ENCODE measurements at places on chromosomes 1 and 21.
A peak's percentile ranks its signal among the peaks of the same experiment; 100 is the strongest.

DNA sequence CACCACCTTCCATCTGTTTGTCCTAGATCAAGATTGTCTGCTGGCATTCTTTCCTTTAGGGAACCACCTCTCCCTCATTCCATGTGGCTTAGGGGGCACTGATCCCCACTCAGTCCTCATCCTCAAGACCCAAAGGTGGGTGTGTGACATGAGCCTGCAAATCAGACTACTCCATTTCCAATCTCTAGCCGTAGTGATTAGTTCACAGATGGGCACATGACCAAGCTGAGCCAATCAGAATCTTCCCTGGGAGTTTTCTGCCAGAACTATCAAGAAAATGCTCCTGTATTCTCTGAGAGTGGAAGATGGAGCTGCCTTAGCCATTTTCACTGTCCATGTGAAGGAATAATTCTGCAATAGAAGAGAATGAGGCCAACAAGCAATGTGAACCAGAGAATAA, 19.3 kb upstream of the PTPRF start:
- no peak for DNase-seq

- DNase-seq: no peak
Measured at GRCh38 chr1:40732756-40733301, 41.3 kb downstream of the NFYC start.

- DNase-seq: peak; percentile 23
Measured at GRCh38 chr1:10755970-10756521, 40.4 kb downstream of the CASZ1 start.

- no peak for DNase-seq
Measured at GRCh38 chr1:39901464-39901713, 328 bp downstream of the MYCL start.

DNA sequence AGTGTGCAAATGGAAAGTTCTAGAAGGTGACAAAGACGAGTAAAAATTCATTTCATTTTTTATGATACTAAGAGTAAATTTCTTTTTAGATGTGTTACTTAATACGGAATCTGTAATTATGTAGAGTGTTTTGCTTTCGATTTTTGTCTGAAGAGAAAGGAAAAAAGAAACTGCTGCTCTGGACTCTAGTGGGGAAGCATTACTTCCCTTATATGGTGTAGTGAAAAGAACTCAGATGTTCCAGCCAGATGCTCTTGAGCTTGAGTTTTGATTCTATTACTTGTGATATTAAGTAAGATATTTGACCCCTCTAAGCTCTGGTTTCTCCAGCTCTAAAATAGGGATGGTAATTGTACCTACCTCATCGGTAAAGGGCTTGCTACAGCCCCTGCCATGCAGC, 12.2 kb upstream of the GPR161 start:
- no peak for DNase-seq

DNA sequence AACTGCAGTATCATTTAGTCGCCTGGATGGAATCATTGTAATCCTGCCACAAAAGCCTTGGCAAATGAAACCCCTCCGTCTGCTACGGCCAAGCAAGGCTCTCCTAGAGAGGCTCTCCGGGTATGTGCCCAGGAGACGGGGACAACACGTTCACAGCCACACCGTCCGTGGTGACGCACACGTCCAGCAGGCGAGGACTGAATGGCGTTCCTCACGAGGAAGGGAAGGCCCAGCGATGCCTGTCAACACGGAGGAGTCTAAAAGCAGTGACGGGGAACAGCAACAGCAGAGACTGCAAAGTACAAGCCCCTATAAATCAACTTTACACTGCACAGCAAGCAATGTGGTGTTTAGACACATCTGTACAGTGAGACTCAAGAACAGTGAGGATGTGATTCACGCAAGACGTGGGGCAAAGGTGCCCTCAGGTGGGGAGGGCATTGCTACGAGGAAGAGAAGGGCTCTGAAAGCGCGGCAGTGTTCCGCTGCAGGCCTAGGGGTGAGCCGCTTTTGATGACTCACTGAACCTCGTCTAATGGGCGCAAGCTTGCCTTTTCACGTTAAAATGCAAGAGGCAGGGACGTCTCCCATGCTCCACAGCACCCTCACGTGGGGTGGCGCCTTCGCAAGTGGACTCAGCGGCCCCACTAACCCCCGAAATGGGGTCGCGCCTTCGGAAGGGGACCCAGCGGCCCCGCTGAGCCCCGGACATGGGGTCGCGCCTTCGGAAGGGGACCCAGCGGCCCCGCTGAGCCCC, 6.8 kb downstream of the WRAP73 start:
- DNase-seq: no peak

- DNase-seq: no peak
Measured at GRCh38 chr1:95216292-95216990, 17.6 kb upstream of the RWDD3 start.

GRCh38 chr1:67468066-67468718, 38.0 kb upstream of the SERBP1 start:
- DNase-seq: no peak

GRCh38 chr1:172167796-172168596, 252.5 kb upstream of the C1orf105 start:
- DNase-seq: no peak

DNA sequence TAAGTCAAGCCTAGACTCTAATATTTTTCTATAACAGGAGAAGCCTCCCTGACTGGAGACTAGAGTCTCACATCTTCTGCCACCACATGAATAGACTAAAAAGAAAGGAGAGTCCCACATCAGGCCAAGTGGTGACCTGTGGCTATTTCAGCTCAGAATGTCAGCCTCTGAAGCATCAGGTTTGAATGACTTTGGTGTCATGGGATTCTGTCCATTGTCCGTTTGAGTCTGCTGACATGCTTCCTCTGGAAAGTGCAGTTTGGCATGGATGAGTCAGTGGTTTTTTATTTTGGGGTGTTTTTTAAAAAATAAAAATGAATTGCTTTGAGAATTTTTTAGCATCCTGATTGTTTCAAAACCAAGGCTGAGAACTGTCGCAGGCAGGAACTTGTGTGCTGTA, 19.5 kb downstream of the DYRK3 start:
- DNase-seq: no peak

- no peak for DNase-seq
Measured at GRCh38 chr1:24984800-24985522, 54.9 kb upstream of the RUNX3 start.

- DNase-seq: no peak
Measured at GRCh38 chr1:203340112-203340790, 10.7 kb downstream of the FMOD start.

DNA sequence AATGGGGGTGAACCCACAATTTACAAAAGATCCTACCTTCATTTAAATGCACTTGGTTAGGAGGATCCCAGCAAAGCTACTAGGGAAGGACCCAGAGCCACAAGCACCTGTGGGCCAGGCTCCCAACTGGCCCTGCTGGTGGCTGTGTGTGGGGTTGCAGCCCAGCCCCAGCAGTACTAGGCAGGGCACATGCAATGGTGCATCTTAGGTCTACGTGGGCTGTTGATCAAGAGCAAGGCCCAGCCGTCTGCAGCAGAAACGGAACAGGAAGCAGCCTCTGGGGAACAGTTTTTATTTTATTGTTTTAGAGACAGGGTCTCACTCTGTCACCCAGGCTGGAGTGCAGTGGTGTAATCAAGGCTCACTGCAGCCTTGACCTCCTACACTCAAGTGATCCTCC, 134.1 kb upstream of the RAB4A start:
- DNase-seq: no peak

GRCh38 chr1:16612332-16613172, 812 bp downstream of the NBPF1 start:
- no peak for DNase-seq

DNA sequence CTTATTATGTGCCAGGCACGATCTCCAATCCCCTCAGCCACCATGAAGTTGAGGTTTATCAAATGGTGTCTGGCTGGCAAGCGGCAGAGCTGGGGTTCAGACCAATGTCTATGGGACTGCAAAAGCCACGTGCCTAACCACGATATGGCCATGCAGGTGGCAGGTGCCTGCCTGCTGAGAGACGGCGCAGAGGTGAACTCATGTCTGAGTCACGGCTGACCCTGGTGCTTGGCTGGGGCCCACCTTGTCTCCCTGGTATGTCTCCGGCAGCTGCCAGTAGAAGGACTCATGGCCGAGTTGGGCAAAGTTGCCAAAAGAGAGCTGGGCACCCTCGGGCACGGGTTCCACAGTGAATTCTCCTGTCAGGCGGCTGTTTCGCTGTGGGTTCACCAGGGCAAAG, 59.9 kb downstream of the LDLRAD2 start:
- DNase-seq: no peak

- no peak for DNase-seq
Measured at GRCh38 chr1:172220376-172220775, 200.1 kb upstream of the C1orf105 start.

DNA sequence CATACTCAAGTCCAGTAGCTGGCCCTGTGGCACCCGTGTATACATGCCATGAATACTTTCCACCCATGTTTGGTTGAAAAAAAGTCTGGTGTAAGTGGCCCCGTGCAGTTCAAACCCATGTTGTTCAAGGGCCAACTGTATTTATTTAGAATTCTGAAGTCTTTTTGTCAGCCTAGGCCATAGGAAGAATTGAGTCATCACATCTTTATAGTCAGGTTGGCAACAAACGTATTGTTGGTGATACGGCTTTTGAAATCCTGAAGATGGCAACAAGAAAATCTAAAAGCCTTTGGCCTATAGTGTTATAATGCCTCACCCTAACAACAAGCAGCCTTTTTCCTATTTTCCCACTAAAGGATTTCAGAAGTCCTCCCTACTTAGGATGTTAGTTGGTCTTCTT, 363.6 kb downstream of the PLPP3 start:
- no peak for DNase-seq

DNA sequence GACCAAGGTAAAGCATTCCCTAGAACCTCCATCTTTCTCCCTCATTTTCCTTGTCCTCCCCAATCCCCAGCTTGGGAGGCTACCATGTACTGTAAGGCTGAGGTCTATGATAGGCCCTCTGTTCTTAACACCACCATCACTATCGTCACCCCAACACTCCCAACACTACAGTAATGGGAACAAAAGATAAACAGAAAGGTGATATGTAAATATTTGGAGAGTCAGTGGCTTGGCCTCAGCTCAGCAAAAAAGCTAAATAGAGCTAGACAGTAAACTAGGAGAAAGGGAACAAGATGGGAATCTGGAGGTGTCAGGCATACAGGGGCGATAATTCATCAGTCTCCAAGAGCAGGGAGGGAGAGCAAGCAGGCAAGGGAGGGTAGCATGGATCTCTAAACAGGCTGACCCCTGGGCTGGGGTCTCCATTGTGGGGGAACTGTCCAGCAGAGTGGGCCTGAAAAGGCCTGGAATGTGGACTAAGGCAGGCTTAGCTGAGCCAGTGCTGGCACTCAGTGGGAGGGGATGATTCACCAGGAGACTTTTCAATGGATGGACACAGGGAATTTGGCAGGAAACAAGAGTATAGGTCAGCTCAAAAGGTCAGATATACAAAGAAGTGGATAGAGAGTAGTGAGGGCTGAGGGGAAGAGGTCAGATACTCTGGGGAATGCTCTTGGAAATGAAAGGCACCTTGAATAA, 6.7 kb downstream of the WNT2B start:
- no peak for DNase-seq

DNA sequence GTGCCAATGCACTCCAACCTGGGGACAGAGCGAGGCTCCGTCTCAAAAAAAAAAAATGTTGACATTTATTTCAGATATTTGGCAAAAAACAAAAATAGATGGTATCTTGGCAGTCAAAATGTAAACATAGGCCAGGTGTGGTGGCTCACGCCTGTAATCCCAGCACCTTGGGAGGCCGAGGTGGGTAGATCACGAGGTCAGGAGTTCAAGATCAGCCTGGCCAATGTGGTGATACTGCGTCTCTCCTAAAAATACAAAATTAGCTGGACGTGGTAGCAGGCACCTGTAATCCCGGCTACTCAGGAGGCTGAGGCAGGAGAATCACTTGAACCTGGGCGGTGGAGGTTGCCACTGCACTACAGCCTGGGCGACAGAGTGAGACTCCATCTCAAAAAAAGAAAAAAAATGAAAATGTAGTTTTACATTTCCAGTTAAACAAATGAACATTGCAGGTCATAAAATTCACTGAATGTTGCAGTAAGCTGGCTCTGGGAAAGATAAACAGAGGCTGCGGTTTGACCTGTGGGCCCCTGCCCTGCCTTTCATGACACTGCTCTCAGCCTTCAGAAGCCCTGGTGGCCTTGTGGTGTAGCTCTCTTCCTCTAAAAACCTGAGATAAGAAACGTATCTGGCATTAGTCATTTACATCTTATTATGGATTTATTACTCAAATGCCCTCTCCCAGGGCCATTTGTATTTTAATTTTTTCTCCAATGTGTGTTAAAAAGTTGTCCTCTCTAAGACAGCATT, 12.2 kb upstream of the SLC44A3 start:
- DNase-seq: no peak

- DNase-seq: no peak
Measured at GRCh38 chr1:43817304-43817939, 110.1 kb downstream of the ST3GAL3 start.

GRCh38 chr1:235023711-235024439, 104.8 kb downstream of the TOMM20 start:
- DNase-seq: no peak

DNA sequence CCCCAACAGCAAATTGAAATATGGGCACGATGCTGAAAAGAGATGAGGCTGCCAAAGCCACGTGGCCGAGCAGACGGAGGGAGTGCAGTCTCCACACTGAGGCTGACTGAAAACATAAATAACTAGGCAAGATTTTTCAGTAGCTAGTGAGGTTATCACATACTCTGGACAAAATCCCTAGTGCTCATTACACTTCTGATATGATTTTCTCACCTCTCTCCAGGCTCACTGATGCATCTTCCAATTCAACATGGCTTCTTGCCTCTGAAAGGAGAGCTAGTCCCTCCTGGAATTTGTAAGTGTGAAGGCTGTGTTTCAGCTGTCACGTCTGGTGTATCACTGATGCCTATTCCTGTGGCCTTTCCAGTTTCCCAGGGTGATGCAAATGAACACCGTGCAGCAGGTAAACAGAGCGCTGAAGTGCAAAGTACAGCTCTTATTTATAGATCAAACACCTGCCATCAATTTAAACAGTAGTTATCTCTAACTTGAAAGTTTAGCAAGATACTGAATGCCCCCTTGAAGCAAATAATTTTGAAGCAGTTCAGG, 656.1 kb downstream of the KIF26B start:
- no peak for DNase-seq

GRCh38 chr1:179728271-179728670, 14.8 kb upstream of the FAM163A start:
- no peak for DNase-seq

- no peak for DNase-seq
Measured at GRCh38 chr1:246659594-246660140, 64.5 kb upstream of the SCCPDH start.

GRCh38 chr1:242205622-242206489, 207.0 kb upstream of the MAP1LC3C start:
- DNase-seq: no peak

- DNase-seq: no peak
Measured at GRCh38 chr21:44463724-44464123, 8.4 kb downstream of the LRRC3 start.

GRCh38 chr21:46114963-46115362, 17.1 kb downstream of the COL6A2 start:
- DNase-seq: no peak

DNA sequence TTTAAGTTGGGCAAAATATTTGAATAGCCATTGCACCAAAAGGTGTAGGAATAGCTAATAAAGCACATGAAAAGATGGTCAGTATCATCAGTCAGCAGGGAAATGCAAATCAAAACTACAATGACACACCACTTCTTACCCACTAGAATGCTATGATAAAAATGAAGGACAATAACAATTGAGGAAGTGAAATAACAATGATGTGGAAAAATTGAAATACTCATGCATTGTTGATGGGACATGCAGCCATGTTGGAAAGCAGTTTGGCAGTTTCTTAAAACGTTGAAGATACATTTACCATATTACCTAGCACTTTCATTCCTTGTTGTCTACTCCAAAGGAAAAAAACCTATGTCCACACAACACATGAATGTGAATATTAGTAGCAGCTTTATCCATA, 28.4 kb downstream of the HSD3B1 start:
- DNase-seq: no peak

- DNase-seq: no peak
Measured at GRCh38 chr1:241773991-241774390, 74.0 kb upstream of the EXO1 start.
